GM10248 (cell line): ENCODE measurements at places on chromosomes 12 and 14.

DNA sequence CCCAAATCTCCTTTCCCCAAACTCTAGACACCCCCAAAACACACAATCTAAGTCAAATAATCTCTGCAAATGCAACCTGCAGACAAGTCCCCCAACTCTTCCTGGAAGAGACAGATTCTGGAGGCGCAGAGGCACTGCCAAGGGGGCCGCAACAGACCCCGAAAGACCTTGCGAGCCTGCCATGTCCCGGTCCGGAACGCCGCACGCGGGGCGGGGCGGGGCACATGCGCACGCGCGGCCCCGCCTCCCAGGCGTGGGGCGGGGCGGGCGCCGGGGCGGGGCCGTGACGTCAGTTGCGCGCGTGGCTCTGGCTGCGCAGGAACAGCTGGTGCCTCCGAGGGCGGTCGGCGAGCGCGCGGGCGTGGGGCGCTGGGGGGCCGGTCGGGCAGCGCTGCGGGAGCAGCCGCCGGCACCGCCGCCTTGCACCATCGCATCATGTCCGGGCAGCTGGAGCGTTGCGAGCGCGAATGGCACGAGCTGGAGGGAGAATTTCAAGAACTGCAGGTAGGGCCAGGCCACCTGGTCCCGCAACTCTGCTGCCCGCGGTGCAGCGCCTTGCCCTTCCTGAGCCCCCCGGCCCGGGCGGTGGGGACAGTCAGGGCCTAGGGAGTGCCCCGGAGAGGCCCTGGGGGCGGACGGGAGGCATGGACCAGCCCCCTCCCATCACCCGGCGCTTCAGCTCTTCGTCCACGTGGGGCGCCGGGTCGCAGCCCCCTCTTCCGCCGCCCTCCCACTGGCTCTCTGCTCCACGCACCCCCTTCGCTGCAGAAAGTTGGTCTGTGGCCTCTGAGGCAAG lies at the start of gene TMEM120B:
Gene TMEM120B, plus strand, starts transcription at position 292 of the 796 bp plus-strand sequence. Its CDS starts 144 bp downstream, at position 436.
- peak; percentile 95 for DNase-seq

DNA sequence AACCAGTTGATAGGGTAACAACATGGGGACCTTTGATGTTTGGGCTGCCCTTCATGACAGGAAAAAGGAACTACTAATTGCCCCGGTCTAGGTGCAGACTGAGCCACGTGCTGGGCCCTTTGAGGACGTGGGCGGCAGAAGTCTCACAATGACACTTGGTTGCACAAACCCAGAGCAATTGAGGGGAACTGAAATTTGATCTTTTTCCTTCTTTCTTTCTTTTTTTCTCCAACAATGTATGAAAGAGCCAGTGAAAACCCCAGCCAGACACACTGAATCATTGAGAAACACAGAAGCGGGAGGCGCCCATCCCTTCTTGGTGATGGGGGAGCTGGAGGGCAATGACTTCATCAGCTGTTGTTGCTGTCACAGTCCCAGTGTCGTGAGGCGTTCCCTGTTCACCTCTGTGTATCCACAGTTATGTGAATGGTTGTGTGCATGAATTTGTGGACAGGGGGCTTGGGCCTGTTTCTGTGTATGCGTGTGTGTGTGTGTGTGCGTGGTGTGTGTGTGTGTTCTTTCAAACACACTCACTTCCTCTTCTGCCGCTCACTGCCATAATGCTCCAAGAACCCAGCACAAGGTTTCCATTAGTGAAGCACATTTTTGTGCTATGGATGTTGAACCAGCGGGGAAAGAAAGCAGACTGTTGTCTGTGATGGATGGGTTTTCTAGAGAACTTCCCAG lies 137.5 kb upstream of the CCND2 start:
- peak; percentile 84 for DNase-seq

DNA sequence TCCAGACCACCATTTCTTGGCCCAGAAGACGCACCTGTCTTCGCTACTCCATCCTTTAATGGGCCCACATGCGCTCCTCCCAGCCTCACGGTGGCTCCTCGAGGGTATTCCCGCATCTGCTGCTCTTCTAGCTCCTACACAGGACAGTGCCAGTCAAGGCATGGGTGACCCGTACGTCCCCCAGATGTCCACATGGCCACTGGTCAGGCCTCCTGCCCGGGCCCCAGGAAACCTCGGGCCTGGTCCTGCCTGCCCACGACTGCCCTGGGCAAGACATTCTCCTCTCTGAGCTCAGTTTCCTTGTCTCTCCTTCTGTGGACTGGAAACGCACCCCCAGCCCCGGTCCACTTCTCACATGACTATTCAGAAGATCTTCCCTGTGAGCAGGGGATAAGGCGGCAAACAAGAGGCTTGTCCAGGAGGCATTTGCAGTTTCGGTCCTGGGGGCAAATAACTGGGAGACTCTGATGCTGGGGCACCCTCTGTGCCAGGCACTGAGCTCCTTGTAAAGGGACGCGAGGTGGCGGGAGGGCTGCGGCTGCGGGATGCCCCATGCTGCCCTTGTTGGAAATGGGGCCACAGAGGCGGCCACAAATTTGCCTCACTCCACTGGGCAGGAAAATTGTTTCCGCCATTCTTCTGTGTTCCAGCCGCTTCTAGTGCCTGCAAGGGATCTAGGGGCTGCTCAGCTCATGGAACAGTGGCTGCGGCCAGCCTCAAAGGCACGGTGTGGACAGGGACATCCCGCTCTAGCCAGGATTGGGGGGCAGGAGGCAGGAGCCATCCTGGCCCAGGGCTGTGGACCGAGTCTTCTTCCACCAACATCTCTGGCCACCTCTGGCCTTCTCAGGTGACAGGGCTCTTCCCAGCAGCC lies 6.8 kb upstream of the BEGAIN start:
- no peak for DNase-seq

DNA sequence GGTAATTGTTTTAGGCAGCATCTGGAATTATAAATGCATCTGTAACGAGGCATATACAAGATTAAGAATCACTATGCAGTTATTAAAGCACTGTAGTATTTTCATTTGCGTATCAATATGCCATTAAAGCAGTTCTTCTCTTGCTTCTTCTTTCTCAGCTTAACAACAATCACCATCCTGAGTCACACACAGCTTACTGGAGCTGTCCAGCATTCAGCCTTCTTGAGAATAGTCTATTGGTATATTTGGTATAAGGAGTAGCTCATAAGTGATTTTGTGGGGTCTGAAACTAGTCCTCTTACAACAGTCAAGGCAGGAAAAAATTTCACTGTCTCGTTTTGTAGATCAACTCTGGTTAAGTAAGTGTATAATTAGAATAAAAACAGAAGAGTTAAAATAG lies 523.0 kb upstream of the FOXG1 start:
- DNase-seq, result no peak

- peak; percentile 74 for DNase-seq
These were observed 41.8 kb upstream of the CLMN start for GRCh38 chr14:95361373-95362137.

- DNase-seq, result no peak
These were observed 20.1 kb upstream of the ANO2 start for GRCh38 chr12:5964913-5965900.

- DNase-seq, result no peak
These were observed 444.9 kb downstream of the EGLN3 start for GRCh38 chr14:33505963-33506329.

DNA sequence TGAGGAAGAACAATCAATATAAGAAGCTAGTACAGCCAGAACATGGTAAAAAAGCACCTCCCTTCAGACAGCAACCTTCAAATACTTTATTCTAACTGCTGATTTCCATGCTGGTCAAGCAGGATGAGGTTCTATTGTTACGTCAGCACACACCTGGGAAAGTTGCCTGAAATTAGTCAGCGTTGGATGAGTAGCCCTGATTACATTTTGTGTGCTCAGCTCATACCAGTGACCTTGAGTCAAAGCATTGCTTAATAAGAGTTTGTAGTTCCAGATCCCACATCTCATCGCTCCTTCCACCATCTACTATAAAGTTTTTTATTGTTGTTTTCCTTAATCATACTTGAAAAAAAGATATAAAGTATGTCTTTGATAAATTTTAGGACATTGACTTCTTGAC lies 361.5 kb downstream of the EGLN3 start:
- DNase-seq, result no peak

GRCh38 chr14:81209167-81209836 lies 11.5 kb downstream of the GTF2A1 start:
- no peak for DNase-seq

DNA sequence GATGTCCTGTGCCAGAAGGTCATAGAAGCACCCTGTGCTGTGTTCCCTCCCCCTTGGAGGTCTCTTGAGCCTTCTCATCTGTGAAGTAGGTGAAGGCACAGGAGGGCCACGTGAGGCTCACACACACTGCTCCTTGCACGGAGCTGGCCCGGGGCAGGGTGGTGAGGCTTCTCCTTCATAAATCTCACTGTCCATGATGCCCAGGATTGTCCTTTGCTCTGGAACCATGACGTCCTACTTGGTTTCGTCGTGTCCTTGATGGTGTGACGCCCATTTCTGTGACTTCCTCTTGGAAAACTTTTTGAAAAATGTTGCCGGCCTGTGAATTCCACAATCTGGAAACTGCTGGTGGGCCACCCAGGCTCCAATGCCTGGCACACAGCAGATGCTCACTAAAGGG lies 34.4 kb downstream of the SH2B3 start:
- no peak for DNase-seq
